H54 (cell line): ENCODE measurements at places on chromosomes 5 and 9.

GRCh38 chr9:99199938-99200539, 21.7 kb downstream of the ALG2 start:
- DNase-seq = no peak

DNA sequence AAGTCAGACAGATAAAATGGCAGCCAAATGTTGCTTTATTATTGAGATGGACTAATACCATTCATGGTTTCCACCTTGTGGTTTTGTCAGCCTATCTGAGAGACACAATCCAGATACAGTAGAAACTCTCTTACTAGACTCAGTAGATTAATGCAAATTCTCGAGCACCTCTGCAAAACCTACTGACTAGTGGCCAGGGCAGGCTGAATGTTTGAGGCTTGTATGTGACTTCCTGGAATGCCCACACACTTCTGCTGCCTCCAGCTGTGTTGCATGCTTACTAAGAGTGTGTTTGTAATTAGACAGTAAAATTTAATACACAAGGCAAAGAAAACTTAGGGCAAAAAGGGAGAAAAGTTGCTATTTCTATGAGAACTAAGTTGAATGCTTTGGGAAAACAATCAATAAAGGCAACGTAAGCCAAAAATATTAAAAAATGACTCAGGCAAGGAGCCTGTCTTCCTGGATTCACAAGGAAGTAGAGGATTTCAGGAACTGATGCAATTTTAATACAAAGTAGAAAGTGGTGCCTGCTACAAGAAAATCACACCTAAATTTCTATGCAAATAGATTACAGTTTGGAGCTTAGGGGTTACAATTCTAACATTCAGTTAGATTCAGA, 30.2 kb upstream of the CCNG1 start:
- no peak for DNase-seq

DNA sequence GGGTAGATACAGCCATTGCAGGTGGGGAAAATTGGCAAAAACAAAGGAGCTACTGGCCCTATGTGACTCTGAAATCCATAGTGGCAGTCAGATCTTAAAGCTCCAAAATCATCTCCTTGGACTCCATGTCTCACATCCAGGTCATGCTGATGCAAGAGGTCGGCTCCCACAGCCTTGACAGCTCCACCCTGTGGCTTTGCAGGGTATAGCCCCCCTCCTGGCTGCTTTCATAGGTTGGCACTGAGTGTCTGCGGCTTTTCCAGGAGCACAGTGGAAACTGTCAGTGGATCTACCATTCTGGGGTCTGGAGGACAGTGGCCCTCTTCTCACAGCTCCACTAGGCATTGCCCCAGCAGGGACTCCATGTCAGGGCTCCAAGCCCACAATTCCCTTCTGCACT, 1190.1 kb downstream of the CDH12 start:
- DNase-seq = no peak

DNA sequence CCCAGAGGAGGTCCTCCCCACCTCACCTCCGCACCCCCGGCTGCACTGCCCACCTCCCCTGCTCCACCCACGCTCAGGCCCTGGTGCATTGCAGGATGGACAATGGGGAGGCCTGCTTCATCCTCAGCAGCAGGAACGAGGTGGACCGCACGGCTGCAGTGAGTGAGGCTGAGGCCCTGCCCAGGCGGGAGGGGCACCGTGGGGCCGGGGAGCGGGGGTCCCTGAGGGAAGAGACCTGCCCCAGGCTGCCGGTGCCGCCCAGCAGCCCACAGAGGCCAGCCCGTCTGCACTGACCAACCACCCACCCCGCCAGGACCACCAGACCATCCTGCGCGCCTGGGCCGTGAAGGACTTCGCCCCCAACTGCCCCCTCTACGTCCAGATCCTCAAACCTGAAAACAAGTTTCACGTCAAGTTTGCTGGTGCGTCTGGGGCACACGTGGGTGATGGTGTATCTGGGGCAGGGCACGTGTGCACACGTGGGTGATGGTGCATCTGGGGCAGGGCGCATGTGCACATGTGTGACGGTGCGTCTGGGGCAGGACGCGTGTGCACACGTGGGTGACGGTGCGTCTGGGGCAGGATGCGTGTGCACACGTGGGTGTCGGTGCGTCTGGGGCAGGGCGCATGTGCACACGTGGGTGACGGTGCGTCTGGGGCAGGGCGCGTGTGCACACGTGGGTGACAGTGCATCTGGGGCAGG, 66.7 kb downstream of the KCNT1 start:
- no peak for DNase-seq

DNA sequence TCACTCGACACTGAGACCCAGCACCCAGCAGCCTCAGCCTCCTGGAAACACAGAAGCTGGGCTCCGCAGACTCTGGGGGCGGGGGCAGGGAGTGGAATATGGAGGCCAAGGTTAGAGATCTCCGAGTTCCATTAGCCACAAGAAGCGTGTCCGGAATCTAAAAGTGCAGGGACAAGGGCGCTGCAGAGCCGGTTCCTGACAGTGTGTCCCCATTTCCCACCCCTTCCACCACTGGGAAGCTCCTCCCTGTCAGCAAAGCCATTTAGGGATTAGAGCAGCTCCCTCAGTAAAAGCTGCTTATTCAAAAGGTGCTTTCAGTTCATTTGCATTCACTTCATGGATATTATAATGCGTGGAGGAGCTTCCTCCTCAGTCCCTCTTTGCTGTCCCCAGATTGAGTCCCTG, 74.1 kb upstream of the HSPA9 start:
- DNase-seq = no peak

DNA sequence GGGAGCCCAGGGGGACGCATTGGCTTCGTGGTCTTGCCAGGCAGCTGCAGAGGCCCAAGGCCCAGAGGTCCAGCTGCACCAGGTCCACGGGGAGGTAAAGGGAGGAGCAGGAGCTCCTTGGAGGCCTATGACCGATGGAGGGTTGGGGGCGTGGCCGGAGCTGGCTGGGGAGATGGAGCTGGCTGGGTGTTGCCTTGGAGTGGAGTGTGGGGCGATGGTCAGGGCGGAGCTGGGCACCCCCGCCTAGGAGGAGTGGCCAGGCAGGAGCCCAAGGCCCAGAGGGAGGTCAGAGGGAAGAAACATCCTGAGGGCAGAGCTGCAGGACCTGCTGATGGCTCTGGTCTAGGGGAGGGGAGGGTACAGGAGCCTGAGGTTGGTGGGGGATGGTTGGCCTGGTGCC, 44.6 kb downstream of the KCNT1 start:
- peak; percentile 44 for DNase-seq

DNA sequence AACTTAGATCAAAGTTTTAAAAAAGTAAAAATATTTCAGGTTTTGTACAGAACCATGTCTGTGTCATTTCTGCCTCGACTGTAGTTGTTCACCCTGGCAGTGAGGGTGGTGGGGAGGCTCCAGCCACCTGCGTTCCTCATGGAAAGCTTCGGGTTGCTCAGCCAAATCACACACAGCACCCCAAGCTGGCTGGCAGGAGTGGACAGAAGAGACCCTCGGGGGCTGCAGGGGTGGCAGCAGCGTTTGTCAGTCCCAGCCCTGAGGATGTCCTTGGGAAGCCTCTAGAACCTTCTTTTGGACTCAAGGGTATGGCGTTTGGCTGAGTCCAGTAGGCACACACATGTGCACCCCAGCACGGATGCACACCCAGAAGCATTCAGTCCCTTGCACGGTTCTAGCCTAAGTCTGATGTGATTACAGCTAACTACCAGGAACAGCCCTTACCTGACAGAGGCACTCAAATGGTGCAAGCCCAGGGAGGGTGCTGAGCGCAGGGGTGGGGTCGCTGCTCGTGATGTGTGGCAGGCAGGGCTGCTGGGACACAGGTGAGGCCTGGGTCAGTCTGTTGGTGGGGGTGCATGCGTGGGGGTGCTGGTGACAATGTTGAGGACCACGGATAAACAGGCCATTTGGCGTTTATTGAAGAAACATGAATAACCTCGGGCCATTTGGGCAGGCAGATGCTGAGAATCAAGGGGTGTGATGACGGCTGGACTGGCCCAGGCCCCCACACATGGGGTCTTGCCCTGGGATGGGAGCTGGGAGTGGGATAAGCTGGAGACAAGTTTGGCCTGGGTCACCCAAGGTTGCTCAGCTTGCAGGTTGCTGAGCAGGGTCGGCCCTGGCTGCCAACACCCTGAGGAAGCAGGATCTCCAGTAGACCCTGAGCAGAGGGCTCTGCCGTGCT, 103.4 kb downstream of the PHF2 start:
- DNase-seq = no peak
